ENCODE measurements at places on chromosomes 3 and 15.

DNA sequence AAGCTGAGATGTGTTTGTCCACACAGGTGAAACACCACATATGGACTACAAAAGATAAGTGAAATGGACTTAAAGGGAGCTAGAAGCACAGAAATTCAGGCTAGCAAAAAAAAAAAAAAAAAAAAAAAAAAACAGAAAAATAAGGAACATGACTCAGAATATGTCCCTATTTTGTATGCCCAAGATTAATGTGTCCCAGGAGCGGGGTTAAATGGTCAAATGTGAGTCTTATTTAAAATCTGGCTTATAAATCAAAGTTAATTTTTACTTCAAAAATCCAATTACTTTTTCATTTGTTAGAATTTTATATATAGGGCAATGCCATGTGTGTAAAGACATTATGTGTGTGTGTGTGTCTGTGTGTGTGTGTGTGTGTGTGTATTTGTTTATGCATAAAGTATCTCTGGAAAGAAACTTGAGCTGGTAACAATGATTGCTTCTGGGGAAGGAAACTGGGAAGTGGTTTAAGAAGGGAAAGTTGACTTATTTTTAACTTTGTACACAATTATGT is 986.5 kb downstream of the ROBO2 start:
- no peak for DNase-seq

DNA sequence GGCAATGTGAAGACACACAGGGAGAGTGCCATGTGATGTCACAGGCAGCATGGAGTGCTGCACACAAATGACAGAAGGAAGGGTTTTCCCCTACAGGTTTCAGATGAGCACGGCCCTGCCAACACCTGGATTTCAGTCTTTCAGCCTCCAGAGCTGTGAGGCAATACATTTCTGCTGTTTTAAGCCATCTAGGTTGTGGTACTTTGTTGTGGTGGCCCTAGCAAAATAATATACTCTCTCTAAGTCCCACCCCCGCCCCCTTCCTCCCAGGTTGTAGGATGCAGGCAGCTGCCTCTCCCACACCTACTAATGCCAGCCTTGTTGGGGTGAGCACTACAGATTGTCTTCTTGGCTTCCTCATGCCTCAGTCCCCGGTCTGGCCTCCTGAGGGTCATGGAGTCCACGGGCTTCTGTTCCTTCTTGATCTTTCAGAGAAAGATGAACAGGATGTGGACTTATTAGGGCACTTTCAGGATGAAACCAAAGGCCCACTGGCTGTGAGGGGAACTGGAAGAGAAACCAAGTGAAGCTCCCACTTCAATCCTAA is 180.0 kb downstream of the CD47 start:
- no peak for DNase-seq

DNA sequence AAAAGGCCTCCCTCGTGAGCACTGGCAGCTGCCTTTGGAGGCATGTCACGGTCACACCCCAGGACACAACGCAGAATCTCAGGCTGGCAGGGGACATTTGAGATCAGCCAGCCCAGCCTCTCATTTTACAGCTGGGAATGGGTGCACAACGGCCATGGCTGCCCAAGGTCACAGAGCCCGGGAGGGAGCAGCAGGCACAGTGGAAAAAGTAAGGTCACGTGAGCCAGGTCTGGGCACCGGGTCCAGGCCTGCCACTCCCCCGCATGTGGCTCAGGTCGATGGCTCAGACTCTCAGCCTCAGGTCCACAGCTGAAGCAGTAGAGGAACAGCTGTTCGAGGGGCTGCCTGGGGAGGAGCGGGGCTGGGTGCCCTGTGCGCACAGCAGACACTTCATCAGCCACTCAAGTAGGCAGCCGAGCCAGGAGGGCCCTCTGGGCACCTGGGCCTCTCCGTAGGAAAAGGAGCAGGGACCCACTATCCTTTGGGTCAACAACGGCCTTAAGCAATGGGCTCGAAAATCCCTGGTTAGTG is 260.6 kb downstream of the GOLGA6L6 start:
- DNase-seq = no peak

GRCh38 chr3:195253923-195254432 is 17.0 kb downstream of the XXYLT1 start:
- no peak for DNase-seq

- DNase-seq = no peak
These were observed 382.7 kb downstream of the EPHA6 start for GRCh38 chr3:97197083-97197482.

GRCh38 chr3:53645754-53646153 is 151.3 kb downstream of the CACNA1D start:
- DNase-seq = no peak

DNA sequence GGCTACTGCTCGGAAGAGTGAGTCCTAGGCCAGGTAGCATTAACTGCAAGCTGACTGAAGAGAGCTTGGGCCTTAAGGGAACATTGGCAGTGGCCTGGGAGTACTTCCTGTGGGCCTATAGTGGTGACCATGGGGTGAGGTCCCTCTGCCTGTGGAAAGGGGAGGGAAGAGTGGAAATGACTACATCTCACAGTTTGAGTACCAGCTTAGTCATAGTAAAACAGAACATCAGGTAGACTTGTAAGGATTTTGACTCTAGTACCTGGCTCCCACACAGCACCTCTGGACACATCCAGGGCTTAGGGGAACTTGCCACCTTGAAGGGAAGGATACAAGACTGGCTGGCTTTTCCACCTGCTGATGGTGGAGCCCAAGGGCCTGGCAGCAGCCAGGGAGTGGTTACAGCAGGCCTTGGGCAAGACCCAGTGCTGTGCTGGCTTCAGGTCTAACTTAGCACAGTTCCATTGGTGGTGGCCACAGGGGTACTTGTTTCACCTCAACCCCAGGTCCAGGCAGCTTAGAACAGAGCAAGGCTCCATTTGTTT is 147.8 kb downstream of the SLC9A9 start:
- no peak for DNase-seq

- DNase-seq = peak; percentile 16
These were observed 58.5 kb upstream of the FAM174B start for GRCh38 chr15:92714077-92714476.

DNA sequence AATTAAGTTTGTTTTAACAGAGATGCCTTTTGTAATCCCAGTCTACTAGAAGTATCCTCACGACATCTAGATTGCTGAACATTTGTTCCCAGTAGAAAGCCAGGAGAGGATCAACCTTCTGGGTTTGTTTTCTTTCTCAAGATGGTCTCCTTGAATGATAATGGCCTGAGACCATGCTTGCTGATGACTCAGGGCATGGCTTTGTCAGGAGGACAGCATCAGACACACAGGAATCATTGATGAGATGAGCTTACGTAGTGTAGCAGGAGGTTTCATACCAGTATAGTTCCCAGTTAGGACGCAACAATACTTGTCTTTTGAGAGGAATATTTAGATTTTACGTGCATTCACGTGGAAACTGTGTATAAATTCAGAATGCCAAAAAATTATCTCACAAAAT is 38.6 kb downstream of the ATP1B3 start:
- DNase-seq = no peak

- DNase-seq = no peak
These were observed 389.8 kb downstream of the NR2F2 start for GRCh38 chr15:96720251-96720650.

- no peak for DNase-seq
These were observed 31.6 kb upstream of the STAG1 start for GRCh38 chr3:136783708-136784191.

DNA sequence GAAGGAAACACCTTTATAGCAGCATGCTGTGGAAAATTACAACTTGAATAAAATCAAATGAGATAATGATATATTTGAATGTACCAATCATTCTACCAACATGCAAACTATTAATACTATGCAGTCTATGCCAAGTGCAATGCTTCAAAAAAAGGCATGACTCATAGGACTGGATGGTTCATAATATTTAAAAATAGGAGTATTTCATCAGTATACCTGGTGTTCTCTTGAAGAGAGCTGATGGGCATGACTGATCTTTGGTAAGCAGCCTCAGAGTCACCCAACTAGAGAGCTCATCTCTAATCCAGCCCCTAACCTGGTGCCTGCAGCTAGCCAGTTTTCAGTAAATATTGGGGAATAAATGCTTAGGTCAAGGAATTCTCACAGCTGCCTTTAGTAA is 434.7 kb upstream of the ARRDC4 start:
- DNase-seq = no peak

DNA sequence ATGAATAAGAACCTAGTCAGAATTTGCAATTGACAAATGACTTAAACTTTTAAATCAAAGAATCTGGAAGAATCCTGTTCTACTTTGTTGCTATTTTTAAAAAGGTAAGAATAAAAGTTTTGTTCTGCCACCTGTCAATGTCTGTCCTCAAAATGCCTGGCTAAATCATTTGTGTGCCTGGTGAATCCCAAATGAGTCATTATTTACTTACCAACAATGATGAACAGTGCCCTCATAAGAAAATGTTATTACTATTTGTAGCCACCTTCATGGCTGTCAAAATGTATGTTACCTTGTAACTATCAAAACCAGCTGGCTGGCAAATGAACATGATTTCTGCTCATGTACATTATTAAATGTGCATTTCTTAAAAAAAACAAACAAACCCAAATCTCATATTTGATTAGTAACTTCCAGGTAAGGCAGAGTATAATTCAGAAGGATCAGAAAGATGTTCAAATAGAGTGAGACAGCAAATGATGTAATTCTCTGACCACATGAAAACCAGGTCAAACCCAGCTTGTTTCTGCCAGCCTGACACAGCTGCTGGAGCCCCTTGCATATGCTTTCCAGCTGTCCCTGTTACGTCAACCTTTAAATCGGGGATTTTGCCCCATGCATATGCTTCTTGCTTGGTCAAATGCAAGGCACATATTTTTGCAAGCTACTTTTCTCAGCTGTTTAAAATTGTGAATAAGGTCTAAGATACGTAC is 137.9 kb downstream of the SSR3 start:
- DNase-seq = no peak

- DNase-seq = no peak
These were observed 50.0 kb upstream of the PSMD6 start for GRCh38 chr3:64073158-64073761.

DNA sequence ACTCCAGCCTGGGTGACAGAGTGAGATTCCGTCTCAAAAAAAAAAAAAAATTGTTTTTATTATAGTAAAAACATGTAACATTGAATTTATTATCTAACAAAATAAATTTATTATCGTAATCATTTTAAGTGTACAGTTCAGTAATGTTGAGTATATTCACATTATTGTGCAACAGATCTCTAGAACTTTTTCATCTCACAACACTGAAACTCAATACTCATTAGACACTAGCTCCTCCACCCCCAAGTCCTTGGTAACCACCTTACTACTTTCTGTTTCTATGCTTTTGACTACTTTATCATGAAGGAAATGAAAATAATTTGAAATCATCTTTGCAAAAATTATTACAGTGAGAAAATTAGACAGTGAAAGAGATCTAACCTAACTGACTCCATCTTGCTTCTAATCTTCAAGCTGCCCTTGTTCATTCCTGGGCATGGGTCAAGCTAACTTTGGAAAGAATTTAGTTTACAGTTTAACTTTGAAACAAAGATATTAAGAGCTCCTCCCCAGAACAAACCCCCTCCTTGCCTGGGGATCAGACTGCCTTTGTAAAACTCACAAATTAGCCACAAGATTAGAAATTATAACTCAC is 15.0 kb upstream of the FYCO1 start:
- DNase-seq = no peak

DNA sequence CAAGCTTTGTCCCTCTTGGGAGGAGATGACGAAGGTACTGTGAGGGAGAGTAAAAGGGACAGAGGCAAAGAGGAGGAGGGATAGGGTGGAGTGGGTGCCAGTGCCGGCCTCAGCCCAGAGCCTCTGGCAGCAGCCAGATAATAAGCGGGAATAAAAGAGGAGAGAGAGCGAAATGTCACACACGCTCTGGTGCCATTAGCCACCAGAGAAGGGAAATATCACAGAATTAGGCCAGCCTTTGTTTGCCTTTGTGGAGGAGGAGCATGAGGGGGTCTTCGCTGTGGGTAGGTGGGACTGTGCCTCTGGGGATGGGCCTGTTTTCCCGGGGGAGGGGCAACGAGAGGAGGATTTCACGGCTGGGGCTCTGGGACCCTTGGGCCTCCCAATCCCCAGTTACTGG is 67.8 kb downstream of the LINGO1 start:
- DNase-seq = no peak
